Activated CD8-positive, alpha-beta memory T cell treated with anti-CD3 and anti-CD28 coated beads for 4 hours (primary cell): ENCODE measurements at places on chromosomes 5 and 9.

DNA sequence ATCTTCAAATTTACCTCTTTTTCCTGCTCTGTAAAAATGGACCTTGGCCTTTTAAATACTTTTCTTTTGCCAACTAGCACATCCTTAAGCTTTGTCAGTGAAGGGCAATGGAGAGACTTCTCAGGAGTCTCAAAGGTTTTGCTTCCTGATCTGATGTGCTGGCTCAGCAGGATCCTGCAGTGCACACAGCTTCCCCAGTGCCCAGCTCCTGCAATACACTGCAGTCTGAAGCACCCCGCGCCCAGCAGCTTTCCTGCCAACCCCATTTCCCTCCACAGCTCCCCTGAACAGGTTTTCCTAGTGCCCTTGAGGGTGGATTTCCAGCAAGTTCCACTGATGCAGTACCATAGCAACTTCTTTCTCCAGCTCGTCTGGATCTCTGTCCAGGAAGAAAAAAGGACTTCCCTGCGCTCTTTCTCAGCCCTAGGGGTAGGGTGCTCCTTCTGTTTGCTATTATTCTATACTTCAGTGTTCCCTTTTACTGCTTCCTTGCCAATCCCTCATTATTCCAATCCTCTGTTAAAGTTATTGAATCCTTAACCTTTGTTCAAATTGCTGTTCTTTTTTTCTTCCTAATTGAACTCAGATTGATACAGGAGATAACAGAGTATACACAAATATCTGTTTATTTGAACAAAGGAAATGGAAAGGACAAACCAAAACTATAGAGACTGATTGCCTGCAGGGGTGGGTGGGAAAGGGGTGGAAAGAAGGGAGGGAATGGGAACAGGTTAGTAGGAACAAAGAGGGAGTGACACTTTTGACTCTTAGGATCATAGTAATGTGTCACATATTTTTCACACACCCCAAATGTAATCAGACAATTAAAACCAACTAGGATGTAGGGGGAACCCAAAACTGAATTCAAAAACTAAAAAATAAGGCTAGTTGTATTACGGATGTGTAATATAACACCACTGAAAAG, 8.5 kb downstream of the SNAPC3 start:
- DNase-seq = no peak

GRCh38 chr5:137603356-137603755, 104.2 kb upstream of the SPOCK1 start:
- DNase-seq = no peak

DNA sequence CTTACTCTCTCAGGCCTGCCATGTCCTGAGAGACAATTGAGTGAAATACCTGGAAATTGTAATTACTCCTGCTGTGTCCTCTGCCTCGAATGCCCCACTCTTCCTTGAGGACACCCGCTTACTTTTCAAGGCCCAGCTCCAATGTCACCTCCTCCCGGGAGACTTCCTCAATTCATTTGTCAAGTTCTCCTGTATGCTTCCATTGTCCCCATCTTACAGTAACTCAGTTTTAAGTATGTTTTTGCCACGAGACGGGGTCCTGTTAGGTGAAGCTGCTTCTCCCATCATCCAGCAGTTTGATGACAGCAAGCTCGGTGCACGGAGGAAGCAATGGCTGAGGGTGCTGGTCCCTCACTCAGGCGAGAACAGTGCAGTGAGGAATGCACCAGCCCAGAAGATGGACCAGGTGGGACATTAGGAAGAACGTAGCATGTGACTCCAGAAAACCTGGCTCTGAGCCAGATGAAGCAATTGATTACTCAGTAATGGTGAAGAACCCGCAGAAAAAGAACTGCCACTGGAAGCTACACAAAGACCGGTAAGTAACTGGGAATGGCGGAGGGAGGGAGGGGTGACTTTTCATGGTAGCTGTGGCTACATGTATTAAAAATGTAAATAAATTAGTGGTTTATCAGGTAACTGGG, 274.8 kb downstream of the DENND1A start:
- DNase-seq = no peak

DNA sequence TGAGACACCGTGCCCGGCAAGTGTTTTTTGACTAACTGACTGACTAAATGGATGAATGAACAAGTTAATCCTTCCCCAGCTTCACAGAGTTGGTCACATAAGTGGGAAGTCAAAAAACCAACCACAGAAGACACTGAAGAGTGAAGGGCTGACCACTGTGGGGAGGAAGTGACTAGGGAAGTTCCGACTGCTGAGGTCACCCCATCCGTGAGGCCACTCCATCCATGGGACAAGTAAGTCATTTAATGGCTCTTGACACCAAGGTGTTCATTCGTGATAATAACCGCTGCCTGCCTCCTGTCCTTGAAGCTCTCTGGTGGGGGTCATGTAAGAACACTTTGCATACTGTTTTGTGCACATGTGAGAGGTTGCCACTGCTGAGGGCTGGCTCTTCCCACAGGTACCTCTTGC, 22.2 kb upstream of the CXCL14 start:
- DNase-seq = no peak

DNA sequence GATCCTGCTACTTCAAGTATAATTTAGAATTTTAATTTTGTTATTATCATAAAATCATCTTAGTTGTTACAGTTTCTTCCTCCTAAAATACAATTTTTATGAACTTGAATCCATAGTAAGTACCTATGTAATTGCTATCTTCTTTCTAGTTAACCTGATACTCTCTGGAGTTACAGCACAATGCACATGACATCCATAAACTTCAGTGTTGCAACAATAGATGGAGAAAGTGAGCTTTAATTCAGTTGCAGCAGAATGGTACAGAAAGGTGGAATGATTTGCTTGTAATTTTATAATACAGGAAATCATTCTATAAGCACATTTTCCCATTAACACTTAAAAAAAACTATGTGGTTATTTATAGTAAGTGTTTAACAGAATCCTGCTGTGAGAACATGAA, 372.0 kb downstream of the CDH9 start:
- DNase-seq = no peak
